Activated naive CD4-positive, alpha-beta T cell (primary cell): ENCODE measurements at places on chromosomes 1 and 21.

DNA sequence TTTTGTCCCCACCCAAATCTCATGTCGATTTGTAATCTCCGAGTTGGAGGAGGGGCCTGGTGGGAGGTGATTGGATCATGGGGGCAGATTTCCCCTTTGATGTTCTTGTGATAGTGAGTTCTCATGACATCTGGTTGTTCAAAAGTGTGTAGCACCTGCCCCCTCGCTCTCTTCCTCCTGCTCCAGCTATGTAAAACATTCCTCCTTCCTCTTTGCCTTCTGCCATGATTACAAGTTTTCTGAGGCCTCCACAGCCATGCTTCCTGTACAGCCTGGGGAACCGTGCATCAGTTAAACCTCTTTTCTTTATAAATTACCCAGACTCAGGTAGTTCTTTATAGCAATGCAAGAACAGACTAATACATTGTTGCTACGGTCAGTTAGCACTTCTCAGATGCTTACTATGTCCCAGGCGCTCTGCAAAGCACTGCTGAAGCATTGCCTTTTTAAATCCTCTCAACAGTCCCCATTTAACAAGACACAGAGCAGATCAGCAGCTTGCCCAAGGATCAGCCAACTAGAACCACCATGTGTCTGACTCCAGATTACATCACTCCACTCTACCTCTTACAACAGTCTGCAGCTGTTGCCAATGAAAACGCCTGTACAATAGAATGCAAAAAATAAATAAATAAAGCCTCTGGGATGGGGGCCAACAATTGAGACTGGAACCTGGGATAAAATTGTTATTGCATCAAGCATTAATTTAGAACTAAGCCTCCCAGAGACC, 52.4 kb upstream of the USP1 start:
- DNase-seq = no peak

DNA sequence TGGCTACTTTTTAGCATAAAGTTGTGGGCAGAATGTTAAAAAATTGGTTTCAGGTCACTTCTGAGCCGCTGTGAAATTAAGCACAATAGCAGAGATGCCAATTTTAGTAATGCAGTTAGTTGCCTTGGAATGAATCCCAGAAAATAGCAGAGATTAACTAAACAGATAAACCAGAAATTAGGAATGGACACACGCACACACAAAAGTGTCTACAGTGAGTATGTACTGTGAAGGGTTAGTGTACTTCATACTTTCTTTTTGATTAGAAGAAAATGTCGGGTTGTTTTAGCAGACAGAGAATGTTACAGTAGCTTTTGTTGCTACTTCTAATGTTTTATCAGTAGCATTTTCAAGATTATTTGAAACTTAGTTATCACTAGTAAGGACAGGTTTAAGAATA, 106.7 kb downstream of the LEPR start:
- DNase-seq = no peak

GRCh38 chr1:99969260-99969728, 502 bp upstream of the SLC35A3 start:
- DNase-seq = no peak

DNA sequence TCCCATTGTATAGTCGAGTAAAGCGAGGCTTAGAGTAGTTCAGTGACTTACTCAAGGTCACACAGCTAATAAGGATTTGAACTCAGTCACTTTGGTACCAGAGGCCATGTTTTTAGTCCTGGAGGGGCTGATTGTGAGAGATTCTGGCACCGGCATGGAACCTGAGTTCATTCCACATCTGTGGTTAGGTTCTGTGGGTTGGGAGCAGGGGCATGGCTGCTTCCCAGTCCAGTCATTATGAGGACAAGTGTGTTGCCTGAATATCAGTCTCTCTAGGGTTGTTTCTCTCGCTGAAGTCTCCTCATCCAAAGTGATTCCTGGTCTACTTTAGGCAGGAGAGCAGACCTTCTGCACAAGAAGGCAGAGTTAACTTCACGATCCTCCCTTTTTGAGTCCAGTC, 90.6 kb downstream of the C1orf94 start:
- no peak for DNase-seq

DNA sequence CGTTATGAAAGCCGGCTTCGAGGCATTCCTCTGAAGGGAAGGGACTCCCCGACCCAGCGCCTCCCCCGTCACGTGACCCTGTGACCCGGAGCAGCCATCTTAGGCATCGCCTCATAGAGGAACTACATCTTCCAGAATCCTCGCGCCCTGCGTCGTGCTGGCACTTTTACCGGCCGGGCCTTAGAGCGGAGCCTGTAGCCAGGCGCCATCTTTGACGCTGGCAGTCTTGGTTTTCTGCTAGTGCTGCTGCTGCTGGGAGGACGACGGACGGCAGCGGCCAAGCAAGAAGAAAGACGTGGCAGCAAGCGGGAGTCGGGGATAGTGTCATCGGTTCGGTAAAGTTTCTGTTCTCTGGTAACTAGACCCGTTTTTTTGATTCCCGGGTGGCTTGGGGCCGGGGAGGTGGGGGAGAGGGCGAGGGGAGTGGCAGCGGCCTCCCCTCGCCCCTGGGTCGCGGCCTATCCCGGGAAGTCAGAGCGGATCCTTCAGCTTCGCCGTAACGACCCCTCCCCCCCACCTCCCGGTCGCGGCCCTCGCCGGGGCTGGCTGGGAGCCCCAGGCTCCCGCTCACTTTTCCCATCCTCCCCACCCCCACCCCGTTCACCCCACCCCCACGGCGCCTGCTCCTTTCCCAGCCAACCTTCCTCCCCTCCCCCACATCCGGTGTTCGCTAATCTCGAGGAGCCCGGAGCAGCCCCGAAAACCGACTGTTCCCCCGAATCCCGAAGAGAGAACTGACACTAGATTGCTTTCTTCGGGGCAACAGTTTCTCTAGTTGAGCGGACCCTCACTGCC, at the start of the genes ZBED6 and ZC3H11A:
Gene ZBED6, plus strand, starts transcription at position 183 of the 795 bp plus-strand sequence. CDS start 1,900 bp downstream, outside the sequence.
Gene ZC3H11A, plus strand, starts transcription at position 183 of the 795 bp plus-strand sequence. CDS start 21,448 bp downstream, outside the sequence.
- peak; percentile 96 for DNase-seq

DNA sequence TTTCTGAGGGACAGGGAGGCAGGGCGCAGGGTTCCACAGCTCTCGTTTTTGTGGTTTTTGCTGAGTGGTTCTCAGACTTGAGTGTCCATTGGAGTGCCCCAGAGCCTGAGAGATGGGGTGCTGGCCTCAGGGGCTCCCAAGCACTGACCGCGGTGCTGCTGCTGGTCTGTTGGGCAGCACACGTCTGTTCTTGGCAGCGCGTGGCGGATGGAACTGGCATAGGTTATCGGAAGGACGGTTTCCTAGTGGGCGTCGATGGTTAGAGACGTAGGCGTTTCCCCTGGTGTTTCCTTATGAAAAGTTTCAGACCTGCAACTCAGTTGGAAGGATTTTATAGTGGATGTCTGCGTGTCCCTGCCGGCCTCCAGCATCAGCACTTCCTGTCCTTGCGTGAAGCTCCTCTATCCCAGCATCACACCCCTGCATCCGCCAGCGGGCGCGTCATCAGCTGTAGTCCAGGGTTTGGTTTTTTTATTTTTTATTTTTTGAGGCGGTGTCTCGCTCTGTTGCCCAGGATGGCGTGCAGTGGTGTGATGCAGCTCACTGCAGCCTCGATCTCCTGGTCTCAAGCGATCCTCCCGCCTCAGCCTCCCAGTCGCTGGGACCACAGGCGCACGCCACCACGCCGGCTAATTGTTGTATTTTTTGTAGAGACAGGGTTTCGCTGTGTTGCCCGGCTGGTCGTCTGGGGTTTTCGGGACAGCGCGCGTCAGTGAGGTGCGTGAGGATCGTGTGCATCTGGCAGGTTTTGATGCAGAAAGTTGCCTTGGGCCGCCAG, 11.8 kb downstream of the RRP1 start:
- no peak for DNase-seq

DNA sequence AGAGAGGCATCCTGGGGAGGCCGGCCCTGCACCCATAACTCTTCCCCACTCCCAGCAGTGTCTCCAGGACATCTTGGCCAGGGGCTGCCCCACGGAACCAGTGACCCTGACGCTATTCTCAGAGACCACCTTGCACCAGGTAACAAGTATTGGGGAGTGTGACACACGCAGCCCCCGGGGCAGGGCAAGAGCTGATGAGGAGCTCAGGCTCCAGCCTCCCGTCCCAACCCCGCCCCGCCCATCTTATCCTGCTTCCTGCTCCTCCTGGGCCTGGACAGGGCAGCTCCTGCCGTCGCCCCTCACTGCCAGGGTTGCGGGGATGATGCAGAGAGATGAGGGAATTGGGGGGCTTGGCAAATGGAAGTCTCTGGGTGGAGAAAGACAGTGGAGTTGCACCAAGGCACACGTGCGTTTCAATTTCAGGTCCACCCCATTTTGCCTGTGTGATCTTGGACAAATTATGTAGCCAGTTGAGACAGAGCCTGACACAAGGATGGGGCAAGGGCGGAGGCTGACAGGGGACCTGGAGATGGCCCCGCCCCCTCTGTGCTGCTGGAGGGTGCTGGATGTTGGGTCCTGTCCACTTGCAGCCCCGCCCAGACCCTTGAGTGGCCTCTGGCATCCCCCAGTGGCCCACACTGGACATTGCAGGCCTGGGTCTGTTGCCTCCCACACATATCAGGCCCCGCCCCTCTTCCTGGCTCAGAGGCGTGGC, 10.7 kb downstream of the CLCNKA start:
- peak; percentile 10 for DNase-seq

GRCh38 chr1:179175011-179175841, 54.3 kb downstream of the ABL2 start:
- DNase-seq = no peak

- DNase-seq = no peak
These were observed 63.5 kb downstream of the SKI start for GRCh38 chr1:2291577-2291976.

GRCh38 chr1:43238991-43239469, 30.8 kb upstream of the TMEM125 start:
- no peak for DNase-seq

GRCh38 chr1:71778940-71779339, 503.4 kb downstream of the NEGR1 start:
- DNase-seq = no peak

DNA sequence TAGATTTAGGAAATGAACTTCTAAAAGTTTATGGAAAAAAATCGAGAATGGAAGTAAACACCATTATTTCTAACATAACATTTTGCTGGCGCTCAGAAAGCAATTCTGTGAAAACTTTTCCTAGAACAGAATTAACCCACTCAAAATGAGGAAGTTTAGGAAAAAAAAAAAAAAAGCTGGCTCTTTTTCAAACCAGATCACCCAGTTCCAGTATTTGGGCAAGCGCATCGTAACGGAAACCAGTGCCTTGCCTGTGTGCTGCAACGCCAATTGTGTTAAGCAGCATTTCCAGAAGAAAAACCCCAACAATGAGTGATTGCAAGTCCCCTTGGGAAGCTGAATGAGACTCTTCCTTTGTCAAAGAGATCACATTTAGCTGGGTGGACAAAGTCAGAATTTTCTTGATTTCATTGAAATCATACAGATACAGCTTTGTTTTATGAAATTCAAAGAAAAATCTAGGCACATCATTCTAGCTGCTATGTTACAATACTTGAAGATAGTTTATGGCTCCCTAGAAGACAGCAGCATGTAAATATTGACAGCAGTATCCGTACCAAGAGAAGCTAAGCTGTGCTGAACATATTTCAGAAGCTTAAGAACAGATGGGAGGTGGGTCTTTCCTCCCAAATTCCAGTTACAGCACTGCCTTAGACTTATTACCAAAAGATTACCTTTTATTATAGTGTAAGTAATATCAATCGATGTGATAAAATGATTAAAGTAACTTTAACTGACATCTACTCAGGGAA, 113.4 kb downstream of the ERG start:
- no peak for DNase-seq

DNA sequence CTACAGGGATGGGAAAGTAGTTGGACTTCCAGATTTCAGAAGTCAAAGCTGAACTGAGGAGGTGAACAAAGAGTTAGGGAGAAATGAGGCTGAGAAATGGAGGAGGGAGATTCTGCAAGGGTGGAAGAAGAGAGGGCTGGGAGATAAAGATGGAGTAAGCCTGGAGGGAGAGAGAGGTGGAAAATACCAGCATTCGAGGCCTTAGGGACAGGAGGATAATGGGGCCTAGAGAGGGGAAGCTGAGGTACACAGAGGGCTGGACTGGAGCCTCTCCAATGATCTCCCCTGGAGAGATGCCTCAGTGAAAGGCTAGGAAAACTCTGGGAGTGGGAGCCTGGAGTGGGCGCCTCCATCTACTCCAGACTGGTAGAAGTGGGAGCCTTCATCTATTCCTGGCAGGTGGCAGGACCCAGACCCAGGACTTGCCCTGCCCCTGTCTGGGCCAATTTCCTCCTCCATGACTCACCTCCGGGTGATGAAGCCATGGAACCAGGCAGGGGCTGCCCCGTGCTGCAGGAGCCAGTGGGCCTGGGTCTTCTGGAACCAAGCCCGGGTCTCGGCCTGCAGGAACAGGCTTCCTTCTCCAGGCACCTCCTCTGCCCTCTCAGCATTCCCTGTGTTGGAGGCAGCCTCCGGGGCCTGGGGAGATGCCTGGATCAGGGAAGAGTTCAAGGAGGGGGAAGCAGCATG, 1.9 kb downstream of the SH2D2A start:
- no peak for DNase-seq

DNA sequence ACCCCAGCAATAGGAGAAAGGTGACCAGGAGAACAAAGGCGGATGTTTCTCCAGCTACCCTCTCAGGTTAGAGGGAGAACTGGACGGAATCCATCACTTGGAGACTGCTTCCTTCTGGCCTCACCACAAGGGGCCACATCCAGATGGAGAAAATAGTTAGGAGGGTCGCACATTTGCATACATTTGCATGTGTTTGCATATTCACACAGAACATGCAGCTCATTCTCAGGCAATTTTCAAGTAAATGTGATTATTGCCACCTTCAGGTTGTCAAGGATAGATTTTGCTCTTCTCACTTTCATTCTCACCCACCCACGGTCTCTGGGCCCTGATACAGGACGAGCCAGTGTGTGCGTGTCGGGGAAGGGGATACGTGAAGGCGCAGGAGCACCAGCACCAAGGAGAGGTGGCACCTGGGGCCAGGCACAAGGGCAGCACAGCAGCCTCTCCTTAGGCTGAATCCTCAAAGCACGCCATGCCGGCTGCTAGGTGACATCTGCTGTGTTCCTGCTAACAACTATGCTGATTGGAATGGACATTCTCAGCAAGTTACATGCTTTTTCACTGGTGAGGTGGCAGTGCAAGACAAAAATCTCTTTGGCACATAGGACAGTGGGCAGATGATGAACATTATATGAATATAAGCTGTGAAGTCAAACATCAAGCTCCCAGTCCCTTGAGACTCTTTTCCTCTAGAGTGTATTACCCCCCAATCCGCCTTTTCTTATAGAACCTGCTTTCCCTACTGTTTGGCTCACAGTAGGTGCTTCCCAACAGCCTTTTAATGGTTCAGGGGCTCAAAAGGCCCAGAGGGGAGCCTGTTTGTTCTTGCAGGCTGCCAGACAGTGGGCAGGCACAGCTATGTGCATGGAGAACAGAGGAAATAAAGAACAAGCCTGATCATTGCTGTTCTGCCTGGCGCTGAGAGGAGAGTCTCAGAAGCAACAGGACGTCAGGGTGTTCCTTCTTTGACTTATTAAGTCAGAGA, 14.3 kb downstream of the ACKR1 start:
- no peak for DNase-seq
